ENCODE measurements at places on chromosomes 6 and 20. TPM values are rescaled to one million over a fixed set of nuclear protein-coding genes. Genes with fewer than 3 reads are reported as not detected.

GRCh38 chr6:152769993-152770392 is 19.4 kb downstream of the VIP start:
- DNase-seq: no peak

DNA sequence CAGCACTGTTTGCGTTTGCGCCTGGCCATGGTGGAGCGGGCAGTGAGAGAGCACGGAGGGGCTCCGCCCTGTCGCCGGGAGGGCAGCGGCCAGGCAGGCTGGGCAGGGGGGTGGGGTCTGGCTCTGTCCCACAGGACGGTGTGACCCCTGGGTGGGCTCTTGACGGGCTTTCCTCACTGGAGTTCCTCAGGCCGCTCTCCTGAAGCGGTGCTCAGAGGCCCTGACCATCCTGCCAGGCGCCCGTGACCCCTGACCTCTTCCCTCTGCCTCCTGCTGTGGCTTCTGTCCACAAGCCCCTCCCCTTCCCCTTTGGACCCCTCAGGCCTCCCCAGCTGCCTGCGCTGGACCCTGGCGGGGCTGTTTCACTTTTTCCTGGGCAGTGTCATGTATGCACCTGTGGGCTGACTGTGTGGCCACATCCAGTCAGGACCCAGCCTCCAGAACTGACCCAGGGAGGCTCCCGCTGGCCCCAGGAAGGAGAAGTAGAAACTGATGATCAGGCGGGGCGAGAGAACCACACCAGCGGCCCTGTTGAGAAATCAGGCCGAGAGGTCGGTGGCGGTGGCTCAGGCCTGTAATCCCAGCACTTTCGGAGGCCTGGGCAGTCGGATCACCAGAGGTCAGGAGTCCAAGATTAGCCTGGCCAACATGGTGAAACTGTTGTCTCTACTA is 1.2 kb downstream of the OGFR start:
- DNase-seq: peak; percentile 80

DNA sequence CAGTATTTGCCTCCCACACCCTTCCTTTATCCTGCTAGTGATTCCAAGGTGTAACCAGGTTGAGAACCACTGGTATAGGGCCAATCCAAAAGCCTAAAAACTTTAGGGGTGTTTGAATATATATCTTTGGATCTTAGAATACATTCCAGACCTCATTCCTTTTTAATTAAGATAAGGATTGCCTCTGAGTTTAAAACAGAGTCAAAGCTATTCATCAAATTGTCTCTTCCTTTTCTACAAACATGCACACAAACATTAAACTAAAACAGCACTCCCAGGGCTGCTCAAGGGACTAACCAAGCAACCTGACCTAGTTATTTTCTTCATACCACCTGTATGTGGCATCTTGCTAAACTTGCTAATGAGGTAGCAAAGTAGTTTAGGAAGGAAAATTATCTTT is 22.1 kb upstream of the COL9A1 start:
- DNase-seq: no peak

DNA sequence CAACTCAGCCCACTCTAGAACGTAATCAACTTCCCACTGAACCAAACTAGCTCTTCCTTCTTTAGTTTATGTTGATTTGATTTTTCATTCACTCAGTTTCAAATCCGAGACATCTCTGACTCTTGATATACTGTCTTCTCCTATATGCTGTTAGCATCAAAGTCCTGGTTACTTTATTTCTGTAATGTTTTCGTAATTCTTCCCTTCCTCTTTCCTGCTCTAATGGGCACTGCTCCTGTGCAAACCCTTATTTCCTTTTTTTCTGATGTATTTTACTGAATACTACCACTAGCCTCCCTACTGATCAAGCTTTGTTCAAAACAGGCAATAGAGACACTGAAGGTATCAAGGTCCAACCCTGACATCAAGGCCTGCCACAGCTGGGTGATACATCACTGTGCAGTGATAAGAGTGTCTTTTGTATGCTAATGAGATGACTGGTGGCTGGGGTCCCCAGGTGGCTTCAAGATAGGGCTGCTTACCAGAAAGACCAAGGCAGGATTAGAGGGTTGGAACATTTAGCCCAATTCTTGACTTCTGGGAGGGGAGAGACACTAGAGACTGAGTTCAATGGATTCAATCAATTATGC is 95.2 kb downstream of the KIF13A start:
- DNase-seq: no peak

GRCh38 chr20:50323209-50323608 is 132.6 kb downstream of the CEBPB start:
- DNase-seq: no peak

- DNase-seq: no peak
Measured at GRCh38 chr20:31712112-31712553, 10.5 kb downstream of the BCL2L1 start.

Gene ENPP3
- under 0.01 TPM for total RNA-seq

Gene TULP1
- total RNA-seq: not detected

Gene TNFAIP3
- total RNA-seq: 3.9 TPM

Gene HCRTR2
- total RNA-seq: not detected

Data from fibroblast of villous mesenchyme (primary cell).